ENCODE measurements at places on chromosomes 11 and 22.

DNA sequence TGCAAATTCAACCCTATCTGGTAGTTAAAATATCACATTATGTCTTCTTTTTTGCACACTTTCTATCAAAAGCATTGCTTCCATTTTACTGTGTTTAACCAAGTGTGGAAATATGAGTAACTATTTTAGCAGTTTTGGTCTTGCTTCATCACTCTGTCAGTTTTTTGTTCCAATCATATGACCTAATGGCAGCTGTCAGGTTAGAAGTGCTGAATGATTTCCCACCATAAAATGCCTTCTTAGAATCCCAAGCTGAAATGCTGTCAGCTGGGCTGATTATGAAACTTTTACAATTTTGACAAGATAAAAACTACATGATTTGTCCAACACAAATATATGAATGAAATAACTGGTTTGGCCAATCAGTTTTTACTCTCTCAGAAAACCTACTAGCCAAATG, 1654.6 kb upstream of the RAG2 start:
- no peak for DNase-seq

GRCh38 chr22:36222887-36223450, 16.4 kb downstream of the APOL2 start:
- no peak for DNase-seq

GRCh38 chr11:75743711-75744563, 24.6 kb upstream of the DGAT2 start:
- no peak for DNase-seq

GRCh38 chr22:32660292-32660691, 141.2 kb upstream of the TIMP3 start:
- peak; percentile 16 for DNase-seq

GRCh38 chr11:44309478-44310205, at the start of gene ALX4:
TSS of gene ALX4 (minus strand) at chr11:44310139. CDS start at chr11:44310062, 77 bp downstream.
- DNase-seq, result no peak

DNA sequence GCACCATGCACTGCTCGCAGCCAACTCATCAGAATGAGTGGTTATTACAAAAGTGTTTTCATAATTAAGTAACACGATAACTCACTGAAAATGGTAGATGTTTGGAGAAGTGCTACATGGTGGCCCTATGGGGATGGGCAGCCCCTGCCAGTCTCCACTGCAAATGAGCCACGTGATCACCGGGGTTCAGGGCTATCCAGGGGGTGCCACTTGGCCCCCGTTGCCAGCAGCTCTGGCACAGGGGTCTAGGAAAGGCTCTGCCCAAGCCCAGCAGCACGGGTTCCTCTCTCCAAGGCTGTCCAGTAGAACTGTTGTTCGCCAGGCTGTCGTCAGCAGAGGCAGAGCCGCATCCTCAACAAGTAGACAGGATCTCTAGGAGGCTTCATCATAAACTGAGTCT, 382.1 kb upstream of the B3GAT1 start:
- no peak for DNase-seq

- no peak for DNase-seq
These were observed 474.6 kb upstream of the RAG2 start for GRCh38 chr11:37072538-37073055.
